ENCODE measurements at places on chromosomes 6 and 20.

GRCh38 chr6:138562691-138563090 lies 63.4 kb upstream of the NHSL1 start:
- DNase-seq = no peak

- DNase-seq = no peak
Observed at GRCh38 chr6:156167016-156167624, 610.1 kb upstream of the ARID1B start.

- no peak for DNase-seq
Observed at GRCh38 chr20:46261456-46262253, 46.6 kb downstream of the CDH22 start.

DNA sequence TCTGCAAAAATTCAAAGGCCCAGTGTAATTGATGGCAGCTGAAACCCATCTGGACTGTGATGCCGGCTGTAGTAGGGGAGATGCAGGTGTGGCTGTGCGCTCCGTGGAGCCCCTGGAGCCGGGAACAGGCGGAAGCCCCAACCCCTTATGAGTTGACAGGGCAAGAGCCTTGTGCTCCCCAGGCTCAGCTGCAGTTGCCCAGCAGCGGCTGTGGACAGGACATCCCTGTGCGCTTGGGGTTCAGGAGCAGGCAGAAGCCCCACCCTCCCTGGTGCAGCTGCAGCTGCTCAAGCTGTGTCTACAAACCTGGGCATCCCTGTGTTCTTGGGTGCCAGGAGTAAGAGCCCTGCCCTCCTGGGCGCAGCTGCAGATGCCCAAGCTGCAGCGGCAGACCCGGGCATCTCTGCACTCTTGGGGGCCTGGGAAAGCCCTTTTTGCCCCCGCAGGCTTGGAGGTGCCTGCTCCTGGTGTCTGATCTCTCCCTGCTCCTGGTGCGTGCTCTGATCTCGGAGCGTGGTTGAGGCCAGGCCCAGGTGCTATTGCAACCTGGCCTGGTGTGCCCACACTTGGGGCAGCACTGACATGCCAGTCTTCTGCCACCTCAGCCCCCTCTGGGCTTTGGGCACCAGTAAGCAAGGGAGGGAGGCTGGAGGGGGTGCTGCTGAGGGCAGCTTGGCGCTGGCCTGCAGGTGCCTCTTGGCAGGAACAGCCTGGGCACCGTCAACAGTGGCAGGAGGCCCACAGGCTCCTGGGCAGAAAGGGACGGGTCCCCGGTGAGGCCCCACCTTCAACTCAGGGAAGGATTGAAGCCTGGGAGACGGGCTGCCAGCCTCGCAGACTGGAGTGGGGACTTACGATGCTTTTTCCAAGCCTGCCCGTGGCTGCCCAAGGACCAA lies 30.3 kb downstream of the OR2J2 start:
- no peak for DNase-seq

GRCh38 chr6:164102693-164103092 lies 688.2 kb downstream of the QKI start:
- no peak for DNase-seq

GRCh38 chr20:25079171-25079570 lies 2.8 kb downstream of the VSX1 start:
- no peak for DNase-seq

DNA sequence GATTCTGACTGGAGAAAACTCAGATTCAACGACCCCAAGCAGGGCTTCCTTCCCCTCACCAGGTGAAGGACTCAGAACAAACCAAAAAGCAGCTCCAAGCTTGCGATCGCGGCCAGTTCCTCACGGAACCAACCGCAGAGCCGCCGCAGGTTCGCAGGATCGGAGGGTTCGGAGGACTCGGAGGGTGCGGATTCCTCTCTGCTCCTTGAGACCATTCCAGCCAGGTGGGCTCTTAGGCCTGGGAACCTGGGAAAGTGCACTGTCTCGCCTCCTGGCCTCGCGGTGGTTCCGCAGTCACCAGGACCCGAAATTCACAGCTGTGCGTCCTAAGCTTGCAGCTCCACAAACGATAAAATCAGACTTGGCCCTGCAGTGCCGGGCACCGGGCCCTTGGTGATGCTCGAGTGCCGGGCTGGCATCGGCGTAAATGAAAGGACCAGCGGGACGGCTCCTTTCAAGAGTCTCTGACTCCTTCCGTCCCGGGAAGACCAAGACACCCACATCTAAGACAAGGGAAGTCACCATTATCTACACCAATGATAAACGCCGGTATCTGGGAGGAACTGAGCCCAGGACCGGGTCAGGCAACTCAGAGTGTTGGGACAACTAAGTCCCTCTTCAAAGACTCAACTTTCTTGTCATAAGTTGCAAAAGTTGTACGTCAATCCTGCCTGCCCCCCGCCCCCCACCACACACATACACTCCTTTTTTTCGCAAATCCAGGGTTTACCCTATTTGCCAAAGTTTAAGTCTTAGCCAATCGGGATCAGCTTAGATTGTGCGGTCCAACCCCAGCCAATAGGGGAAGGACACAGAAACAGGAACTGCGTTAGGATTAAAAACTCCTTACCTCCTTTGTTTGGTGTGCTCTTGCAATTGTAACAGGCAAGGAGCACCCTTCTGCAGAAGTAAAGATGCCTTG lies 69.8 kb upstream of the PRSS16 start:
- DNase-seq = peak; percentile 94

GRCh38 chr6:32340242-32340641 lies 31.5 kb downstream of the TSBP1 start:
- DNase-seq = no peak

GRCh38 chr20:14928083-14928482 lies 590.7 kb upstream of the FLRT3 start:
- peak; percentile 7 for DNase-seq

- peak; percentile 32 for DNase-seq
Observed at GRCh38 chr6:34912715-34913464, 23.8 kb downstream of the ANKS1A start.

DNA sequence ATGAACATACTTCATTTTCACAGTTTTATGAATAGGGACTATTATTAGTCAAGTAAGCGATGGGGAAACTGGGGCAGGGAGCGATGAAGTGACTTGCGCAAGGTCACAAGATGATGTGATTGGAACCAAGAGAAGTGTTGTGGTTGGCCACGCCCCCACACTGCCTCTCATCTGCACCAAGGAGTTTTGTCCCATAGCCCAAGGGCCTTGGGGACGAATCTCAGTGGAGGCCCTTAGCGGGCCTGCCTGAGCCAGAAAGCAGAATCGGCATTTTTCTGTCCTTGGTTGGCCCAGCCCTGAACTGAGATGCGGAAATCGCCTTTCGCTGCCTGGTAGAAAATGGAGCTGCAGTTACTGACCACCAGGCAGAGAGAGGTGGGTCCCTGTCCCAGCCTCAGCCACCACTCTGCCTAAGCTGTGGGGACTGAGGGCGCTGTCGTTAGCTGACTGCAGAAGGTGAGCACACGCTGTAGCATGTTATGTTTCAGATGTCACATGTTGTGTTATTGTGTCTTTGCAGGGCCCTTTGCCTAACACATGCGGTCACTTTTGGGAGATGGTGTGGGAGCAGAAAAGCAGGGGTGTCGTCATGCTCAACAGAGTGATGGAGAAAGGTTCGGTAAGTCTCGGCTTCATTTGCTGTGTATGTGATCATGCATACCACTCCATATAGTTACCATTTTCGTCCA lies 57.8 kb downstream of the PTPN1 start:
- no peak for DNase-seq
